Colonic mucosa (tissue), 4 donors: ENCODE measurements at places on chromosomes 13 and 19. TPM values are rescaled to one million over a fixed set of nuclear protein-coding genes. Genes with fewer than 3 reads are reported as not detected.

Gene MISP3
- total RNA-seq, result 32.7 TPM

Gene ELAVL3
- total RNA-seq, result 0.50 TPM

Gene PNMA8C
- total RNA-seq, result not detected

Gene BEST2
- total RNA-seq, result 22.6 TPM

Gene SMIM44
- total RNA-seq, result 4.3 TPM
